Pons (tissue), 1 donor: ENCODE measurements at places on chromosomes 6 and 20.

- peak; percentile 31 for DNase-seq
Observed at GRCh38 chr6:34696189-34696738, 303 bp downstream of the ILRUN start.

GRCh38 chr20:10510216-10510615, 75.1 kb downstream of the SLX4IP start:
- DNase-seq: no peak

- peak; percentile 83 for DNase-seq
Observed at GRCh38 chr6:163398815-163399214, 15.7 kb upstream of the QKI start.

DNA sequence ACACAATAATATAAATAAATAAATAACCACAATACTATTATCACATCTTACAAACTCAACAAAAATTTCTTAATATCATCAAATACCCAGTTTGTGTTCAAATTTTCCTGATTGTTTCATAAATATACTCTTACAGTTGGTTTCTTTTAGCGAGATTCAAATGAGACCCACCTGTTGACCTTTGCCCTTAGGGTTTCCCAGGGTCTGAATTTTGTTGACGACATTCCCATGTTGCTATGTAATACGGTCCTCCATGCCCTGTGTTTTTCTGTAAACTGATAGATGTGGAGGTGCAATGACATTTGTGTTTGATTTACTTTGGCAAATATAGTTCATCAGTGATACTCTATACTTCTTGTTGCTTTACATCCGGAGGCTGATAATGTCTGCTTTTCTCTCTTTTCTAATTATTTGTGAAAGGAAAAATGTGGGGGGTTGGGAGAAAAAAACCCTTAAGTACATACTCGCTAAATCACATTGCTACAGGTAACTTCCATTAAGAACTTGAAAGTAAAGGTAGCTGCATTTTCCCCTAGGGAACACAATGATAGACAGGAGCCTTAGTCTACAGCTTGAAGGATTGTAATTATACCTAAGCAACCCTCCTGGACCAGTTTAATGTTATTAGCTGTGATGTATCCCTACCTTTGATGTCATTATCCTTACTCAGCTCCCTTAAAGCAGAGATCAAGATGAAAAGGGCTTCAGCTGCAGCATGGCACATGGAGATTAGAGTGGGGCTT, 6.6 kb downstream of the MOG start:
- DNase-seq: no peak

DNA sequence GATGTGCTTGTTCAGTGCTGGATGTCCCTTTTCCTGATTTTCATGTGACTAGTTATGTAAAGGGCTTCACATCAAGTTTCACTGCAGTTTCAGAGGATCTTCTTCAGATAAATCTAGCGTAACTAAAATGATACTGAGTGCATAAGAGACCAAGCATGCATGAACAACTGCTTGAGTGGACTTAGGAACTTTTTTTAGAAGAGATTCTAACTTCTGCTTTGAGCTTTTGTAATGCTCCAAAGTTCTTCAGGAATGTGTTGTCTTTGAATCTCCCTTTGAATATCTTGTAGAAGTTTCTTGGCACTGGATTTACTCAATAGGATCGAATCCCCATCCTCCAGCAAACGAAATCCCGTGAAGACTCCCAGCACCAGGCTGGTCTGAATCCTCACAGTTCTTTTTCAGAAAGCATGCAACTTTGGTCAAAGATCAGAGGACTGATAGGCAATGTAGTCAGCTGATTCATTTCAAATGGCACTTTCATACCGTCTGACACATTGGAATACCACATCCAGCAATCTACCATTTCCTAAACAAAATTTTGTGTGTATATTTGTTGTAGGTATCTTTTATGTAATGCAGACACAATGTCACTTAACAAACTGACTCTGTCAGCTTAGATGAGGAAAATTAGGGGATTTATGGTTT, 33.2 kb downstream of the ENPP1 start:
- no peak for DNase-seq

GRCh38 chr6:159908979-159909378, 18.2 kb downstream of the MAS1 start:
- no peak for DNase-seq

- DNase-seq: no peak
Observed at GRCh38 chr6:97294451-97294850, 11.4 kb upstream of the MMS22L start.

DNA sequence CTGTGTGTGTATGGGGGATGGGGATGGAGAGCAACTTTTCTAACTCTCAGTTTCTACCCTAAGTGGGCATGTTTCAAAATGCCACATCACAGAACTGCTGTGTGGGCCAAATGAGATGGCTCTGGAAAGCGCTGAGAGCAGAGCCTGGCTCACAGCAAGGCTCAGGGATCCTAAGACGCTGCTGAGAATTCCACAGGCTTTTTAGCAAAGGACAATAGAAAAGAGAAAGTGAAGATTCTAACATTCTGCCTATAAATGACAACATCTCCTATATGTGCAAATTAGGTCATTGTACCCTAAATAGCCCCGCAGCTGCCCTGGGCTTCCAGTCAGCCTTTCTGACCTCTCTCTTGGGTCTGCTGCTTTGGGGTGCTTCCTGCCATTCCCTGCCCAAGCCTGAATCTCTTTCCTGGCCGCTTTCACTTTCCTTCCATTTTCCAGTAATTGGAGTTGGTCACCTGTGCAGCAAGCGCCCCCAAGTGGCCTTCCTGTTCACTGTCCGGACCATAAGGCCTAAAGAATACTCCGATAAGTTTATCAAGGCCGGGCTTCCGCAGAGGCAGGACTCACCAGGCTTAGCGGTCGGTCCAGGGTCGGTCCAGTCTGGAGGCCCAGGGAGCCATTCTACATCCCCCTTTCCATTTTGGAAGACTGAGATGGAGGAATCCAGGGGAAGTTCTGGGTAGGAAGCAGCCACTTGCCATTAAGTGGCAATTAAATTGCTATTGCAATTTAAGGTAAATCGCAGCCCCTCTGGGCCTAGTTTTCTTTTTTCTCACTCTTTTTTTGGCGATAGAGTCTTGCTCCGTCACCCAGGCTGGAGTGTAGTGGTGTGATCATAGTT, 6.7 kb upstream of the DDR1 start:
- peak; percentile 94 for DNase-seq

DNA sequence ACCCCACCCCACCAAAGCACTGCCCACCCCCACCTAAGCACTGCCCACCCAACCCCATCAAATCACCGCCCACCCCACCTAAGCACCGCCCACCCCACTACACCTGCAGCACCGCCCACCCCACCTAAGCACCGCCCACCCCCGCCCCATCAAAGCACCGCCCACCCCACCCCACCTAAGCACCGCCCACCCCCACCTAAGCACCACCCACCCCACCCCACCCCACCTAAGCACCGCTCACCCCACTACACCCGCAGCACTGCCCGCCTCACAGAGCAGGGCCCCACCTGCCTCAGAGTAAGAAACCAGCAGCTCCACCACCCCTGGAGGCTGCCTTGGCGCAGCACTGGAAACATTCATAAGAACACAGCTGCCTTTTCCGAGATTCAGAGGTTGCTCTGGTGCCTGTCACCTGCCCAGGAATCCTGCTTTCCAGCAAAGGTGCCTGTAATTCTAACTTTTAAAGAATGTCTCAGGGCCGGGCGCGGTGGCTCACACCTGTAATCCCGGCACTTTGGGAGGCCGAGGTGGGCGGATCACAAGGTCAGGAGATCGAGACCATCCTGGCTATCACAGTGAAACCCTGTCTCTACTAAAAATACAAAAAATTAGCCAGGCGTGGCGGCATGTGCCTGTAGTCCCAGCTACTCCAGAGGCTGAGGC, 148.2 kb downstream of the BMP7 start:
- DNase-seq: no peak

- DNase-seq: no peak
Observed at GRCh38 chr6:2651536-2651935, 99.2 kb downstream of the MYLK4 start.

GRCh38 chr6:80862756-80863155, 756.3 kb downstream of the BCKDHB start:
- DNase-seq: no peak

DNA sequence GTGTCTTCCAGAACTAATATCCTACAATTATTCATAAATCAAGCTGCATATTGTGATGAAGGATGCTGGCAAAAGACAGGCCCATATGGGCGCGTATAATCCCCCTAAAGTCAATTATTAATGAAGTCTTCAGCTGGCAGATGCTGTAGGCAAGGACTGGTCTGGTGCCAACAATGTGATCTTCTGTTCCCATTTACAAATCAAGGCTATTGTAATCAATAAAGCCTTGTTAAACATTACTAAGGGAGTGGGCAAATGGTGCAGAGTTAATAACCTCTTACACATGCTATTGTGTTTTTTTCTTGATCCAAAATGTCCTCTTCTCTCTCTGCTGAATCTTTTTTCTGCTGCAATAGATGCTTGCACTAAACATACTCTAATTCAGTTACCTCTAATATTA, 119.0 kb downstream of the ALDH8A1 start:
- DNase-seq: no peak

- DNase-seq: no peak
Observed at GRCh38 chr20:58618351-58619076, 32.6 kb upstream of the STX16 start.

- peak; percentile 41 for DNase-seq
Observed at GRCh38 chr6:3811191-3811590, 38.0 kb upstream of the FAM50B start.

GRCh38 chr6:170098428-170099170, 192.3 kb downstream of the DLL1 start:
- no peak for DNase-seq

DNA sequence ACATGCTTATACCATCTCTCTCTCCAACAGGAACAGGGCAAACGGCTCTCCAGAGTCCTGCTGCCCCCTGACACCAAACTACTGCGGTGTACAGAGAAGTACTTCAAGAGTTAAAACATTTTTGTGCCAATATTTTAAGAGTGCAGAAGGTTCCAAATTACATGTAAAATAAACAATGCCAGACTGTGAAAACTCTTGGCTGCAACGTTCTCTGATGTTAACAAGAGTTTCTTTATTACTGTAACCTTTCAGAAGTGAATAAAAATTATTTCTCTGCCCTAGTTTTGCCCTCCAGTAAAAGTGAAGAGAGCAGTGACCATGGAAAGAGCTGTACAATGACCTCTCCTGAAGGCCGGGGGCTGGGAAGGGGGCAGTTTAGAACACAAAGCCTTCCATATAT, 41.4 kb upstream of the FAM83C start:
- DNase-seq: no peak

DNA sequence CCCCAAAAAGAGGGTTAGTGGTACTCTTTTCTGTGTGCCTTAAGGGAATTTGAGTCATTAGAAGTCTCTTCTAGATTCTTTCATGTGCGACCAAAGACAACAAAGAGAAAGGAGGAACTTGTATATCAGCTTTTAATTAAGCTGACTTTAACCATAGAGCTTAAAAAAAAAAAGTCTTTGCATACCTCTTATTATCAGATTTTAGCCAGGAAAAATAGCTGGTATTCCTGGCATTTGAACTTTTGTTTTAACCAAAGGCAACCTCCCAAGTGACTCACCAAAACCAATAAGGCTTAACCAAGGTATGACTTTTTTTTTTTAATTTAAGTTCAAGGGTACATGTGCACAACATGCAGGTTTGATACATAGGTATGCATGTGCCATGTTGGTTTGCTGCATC, 375.0 kb downstream of the CDC5L start:
- no peak for DNase-seq

GRCh38 chr6:13049666-13050254, 278.6 kb downstream of the TBC1D7 start:
- DNase-seq: no peak

DNA sequence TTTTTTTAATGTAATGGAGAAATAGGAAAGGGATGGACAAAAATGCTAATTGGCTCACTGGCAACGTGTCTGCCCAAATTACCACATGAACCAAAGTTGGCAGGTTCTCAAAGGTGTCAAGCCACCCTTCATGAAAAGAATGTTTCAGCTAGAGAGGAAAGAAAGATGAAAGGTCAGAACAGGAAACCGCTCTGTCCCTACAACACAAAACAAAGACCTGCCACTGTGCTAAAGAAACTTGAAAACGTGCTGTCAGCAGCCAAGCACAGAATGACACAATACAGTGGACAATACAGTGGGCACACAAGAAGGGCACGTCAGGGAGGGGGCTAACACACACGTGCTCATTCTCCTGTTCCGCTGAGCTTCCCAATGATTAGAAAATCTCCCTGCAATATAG, 4.9 kb downstream of the PREP start:
- peak; percentile 84 for DNase-seq

GRCh38 chr6:39886871-39887270, 47.4 kb downstream of the MOCS1 start:
- no peak for DNase-seq

GRCh38 chr6:29627755-29628418, 5.1 kb downstream of the GABBR1 start:
- DNase-seq: peak; percentile 34

DNA sequence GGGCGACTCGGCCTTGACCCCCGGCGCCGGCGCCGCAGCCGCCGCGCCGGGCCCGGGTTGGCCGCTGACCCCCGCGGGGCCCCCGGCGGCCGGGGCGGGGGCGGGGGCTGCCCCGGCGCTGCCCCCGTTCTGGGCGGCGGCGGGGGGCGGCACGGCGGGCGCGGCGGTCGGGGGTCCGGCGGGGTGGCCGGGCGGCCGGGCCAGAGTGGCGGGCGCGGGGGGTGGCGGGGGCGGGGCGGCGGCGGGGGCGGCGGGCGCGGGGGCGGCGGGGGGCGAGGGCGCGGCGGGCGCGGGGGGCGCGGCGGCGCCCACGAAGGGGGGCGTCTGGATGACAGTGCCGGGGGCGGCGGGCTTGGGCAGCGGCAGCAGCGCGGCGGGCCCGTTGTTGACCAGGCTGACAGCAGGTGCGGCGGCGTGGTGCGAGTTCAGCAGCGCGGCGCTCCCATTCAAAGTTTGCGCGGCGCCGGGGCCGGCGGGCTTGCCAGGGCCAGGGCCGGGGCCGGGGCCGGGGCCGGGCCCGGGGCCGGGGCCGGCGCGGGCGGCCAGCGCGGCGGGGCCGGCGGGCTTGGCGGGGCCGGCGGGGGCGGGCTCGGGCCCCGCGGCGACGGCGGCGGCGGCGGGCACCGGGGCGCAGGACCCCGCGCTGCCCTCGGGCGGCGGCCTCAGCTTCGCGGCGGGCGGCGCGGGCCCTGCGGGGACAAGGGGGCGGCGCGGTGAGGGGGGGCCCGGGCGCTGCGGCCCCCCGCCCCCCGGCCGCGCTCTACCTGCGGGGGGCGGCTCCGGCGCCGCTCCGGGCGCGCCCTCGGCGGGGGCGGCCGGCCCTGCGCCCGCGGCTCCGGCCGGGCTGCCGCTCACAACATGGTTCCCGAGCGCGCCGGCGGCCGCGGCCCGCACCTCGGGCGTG, 659 bp downstream of the TAF4 start:
- no peak for DNase-seq

GRCh38 chr6:111250791-111251354, 163.6 kb downstream of the SLC16A10 start:
- DNase-seq: no peak

DNA sequence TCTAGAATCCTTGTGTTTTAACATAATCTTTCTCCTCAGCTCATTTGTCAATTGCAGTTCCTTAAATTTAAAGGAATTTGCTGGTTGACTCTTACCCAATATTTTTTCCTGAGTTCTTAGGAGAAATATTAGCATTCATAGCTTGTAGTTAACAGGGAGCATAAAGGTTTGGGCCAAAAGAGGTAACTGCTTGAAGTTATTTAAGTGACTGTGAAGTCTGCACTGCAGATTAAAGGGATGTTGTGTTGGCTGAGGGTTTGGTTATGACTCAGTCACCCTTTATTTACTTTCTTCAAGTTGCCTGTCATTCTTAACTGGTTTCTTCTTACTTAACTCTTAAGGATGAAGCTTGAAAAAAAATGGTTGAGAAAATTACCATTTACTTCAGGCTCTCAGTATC, 220.3 kb upstream of the LAMP5 start:
- DNase-seq: no peak

GRCh38 chr6:133551436-133551835, 310.3 kb downstream of the EYA4 start:
- no peak for DNase-seq

GRCh38 chr6:14270925-14271788, 153.6 kb downstream of the CD83 start:
- DNase-seq: no peak
